Spinal cord (tissue), 10 donors: ENCODE measurements at places on chromosomes 4 and X.

DNA sequence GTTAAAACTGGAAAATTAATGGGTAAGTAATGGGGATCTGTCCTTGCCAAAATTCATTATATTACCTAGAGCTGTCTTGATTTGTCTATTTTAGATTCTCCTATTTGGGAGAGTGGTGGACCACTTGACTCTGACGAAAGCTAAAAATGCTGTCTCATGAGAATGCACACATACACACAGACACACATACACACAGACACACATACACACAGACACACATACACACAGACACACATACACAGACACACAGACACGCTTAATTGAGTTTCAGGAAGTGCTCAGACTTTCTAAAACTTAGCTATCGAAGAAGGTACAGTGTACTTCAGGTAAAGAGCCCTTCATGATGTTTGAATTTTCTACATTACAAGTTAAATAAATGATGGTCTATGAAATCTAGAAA, 279.5 kb downstream of the ANKRD50 start:
- DNase-seq: no peak

- DNase-seq: no peak
Observed at GRCh38 chr4:147760176-147760575, 28.3 kb downstream of the ARHGAP10 start.

GRCh38 chrX:66654411-66654810, 15.5 kb upstream of the EDA2R start:
- DNase-seq: no peak

- DNase-seq: no peak
Observed at GRCh38 chrX:127574829-127575228, 477.4 kb downstream of the ACTRT1 start.

- DNase-seq: no peak
Observed at GRCh38 chr4:108443585-108443984, 176.8 kb upstream of the RPL34 start.

DNA sequence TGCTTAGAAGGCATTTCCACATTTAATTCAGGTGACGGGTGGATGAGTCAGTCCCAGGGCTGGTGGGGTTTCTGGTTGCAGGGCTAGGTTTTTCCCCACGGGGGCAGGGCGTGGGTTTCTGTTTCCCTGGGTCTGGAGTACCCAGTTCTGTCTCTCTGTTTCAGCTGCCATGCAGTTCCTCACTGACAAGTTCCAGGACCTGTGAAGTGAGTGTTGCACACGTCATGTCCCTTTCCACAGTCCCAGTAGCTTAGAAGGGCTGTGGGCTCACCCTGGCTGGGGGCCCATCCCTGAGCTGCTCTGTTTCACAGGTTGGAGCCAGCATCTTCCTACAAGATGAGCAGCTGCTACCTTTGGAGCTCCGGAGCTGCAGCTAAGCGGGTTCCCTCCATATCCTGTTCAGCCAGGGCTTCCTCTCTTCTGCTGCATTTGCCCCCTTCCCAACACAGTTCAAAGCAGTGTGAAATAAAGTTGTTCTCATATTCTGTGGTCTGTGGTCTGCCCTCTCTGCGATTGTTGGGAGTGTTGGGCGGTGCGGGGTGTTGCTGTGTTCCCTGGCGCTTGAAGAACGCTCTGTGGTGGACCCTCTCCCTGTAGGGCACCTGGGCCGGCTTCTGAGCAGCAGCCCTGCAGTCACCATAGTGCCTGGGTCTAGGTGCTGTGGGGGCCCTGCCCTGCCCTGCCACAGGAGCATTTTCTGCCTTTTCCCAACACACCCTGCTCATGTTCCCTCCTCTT, 3.9 kb downstream of the LOC101059915 start:
- DNase-seq: no peak

DNA sequence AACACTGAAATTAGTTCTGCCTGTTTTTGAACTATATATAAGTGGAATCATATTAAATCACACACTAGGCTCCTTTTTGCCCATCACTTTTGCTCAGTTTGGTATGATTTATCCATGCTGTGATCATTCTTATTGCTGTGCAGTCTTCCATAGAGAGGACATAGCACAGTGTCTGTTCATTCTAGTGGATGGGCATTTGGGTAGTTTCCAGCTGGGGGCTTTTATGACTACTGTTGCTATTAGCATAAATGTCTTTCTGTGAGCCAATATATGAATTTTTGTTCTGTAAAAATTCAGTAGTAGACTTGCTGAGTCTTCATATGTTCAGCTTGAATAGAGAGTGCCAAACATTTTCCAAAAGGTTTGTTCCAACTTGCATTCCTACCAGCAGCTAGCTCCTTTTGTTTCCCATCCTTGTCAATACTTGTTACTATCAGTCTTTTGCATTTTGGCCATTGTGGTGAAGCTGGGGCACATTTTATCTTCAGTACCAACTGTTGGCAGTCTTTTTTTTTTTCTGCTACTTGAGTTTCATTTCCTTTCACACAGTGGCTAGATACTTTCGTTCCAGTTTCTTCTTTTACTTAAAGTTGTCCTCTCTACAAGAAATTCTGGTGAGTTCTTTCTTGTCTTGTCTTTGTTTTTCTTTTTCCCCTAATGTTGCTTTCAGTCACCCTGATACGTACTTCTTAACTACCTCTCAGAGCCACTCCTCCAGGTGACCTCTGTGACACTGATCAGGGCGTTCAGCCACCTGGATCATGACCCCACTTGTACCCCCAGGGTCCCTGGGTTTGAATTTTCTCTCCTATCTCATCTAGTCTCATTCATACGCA, 87.0 kb downstream of the ANXA3 start:
- no peak for DNase-seq

DNA sequence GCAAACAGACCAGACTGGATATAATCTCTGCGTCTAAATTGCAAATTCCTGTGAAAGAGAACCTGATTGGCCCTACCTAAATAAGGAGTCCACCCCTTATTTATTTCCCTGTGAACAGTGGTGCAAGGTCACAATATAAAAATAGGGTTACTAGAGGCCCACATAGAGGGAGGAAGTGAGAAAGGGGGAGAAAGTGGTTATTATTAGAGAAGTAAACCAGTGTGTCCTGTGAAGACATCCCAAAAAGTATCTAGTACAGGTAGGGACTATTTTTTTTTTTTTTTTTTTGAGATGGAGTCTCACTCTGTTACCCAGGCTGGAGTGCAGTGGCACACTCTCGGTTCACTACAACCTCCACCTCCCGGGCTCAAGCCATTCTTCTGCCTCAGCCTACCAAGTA, 15.0 kb upstream of the FRYL start:
- DNase-seq: no peak

- DNase-seq: no peak
Observed at GRCh38 chrX:65921363-65921762, 118.5 kb downstream of the VSIG4 start.

DNA sequence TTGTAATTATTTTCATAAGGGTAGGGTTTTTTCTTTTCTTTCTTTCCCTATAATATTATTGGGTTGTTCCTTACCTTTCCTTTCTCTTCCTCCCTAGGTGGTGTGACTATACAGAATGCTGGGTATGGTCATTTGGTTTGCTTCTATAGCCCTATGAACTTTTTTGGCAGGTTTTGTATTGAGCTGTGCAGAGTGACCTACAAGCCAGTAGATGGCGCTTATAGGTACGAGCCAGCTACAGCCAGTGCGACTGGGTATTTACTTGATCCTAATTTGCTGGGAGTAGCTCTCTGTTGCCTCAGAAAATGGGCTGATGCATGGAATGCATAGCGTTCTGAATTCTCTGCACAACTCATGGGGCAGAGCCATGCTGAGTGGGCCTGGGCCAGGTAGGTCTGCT, 423.3 kb downstream of the MAGEE1 start:
- peak; percentile 0 for DNase-seq

GRCh38 chr4:185914583-185915199, 102.7 kb upstream of the SORBS2 start:
- no peak for DNase-seq

DNA sequence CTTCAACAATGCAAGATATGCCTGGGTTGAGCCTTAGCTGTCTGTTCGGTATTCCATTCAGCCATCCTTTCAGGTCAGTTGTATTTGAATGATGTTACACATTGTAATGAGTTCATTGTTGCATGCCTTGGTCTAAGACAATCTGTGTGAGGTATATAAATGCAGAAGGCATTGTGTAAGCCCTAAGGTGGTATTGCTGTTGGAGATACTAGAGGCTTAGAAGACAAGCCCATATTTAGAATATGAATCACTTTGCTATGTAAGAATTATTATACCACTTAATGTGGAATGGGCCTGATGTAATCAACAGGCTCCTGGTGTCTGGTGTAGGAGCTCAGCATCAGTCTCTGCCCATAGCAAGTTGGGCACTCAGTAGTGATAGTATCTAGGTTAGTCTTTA, 473.4 kb upstream of the GNPDA2 start:
- no peak for DNase-seq

GRCh38 chrX:126825566-126826193, 6.2 kb downstream of the PRR32 start:
- DNase-seq: no peak

- DNase-seq: no peak
Observed at GRCh38 chr4:83283181-83283580, 1.4 kb downstream of the COQ2 start.

GRCh38 chrX:96843566-96843965, 40.1 kb upstream of the RPA4 start:
- DNase-seq: no peak

- DNase-seq: no peak
Observed at GRCh38 chrX:113297437-113297836, 456.8 kb upstream of the AMOT start.

- DNase-seq: no peak
Observed at GRCh38 chr4:172826861-172827260, 341.8 kb upstream of the GALNT7 start.

GRCh38 chr4:149835280-149835679, 19.6 kb upstream of the IQCM start:
- no peak for DNase-seq

- DNase-seq: no peak
Observed at GRCh38 chr4:30962939-30963338, 242.8 kb downstream of the PCDH7 start.

GRCh38 chrX:10341309-10341708, 184.5 kb downstream of the CLCN4 start:
- no peak for DNase-seq
